Fibroblast of the conjunctiva (primary cell): ENCODE measurements at places on chromosomes 5 and 9.

- DNase-seq: no peak
Measured at GRCh38 chr5:104659497-104659896, 1096.9 kb upstream of the NUDT12 start.

DNA sequence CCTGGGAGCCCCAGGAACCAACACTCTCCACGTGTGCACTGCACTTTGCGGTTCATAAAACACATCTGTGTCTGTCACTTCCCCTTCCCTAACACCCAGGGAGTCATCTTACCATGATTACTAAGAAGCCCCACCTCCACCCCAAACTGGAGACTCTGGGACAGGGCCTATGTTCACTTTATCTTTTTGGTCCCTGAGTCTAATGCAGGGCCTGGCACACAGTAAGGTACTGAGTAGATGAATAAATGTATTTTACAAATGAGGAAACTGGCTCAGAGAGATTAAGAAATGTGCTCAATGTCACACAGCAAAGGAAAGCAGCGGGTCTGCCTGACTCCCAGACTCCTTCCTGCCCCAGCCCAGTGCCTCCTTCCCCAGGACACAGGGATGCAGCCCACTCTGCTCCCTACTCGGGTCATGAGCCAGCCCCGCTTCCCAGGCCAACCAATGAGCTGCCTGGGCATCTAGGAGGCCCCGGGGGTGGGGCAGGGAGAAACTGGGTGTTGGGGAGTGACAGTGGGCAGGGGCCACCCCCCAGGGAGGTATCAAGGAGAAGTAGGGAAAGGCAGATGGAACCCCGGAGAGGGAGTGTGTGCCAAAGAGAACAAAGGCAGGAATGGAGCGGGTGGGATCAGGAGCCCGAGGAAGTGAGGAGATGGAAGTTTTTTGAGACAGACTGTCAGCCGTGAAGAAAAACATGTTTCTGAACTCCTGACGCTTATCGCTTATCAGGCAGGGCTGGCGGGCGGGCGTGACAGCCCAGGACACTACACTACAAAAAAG lies 30.5 kb downstream of the SHB start:
- no peak for DNase-seq

- DNase-seq: no peak
Measured at GRCh38 chr5:68444048-68444447, 228.5 kb downstream of the PIK3R1 start.

DNA sequence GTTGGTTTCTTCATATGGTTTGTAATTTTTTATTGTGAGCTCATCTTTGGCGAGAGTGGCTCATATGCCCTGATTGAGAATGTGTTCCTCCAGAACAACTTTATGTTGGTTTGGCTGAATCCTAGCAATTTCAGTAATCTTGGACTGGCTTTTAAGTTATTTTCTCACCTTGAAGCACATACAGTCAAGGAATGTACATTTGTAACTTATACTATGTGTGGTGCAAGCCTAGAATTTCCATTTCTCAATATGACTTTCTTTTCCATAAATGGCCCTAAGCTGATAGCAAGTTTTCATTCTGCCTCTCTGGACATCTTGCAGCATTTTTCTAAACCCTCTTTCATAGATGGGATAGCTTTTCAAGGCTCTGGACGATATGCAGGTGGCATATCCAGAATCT lies 247.5 kb downstream of the DOCK8 start:
- no peak for DNase-seq

- no peak for DNase-seq
Measured at GRCh38 chr5:136031711-136032110, 2.9 kb downstream of the TGFBI start.

DNA sequence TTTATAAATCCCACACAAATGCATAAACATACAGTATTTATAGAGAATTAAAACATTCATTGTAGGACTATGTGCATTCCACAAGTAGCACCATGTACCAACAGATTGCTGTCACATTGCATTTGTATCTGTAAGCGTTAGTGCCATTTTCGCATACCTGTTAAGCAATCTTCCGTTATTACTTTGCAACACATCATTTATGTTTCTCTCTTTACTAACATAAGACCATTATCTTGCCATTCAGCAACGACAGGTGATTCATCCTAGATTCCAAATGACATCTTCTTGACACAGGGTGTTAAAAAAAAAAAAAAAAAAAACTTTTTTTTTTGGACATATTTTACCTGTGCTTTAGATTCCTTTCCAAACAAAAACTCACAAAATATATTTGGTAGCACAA lies 511.8 kb downstream of the ELAVL2 start:
- no peak for DNase-seq

DNA sequence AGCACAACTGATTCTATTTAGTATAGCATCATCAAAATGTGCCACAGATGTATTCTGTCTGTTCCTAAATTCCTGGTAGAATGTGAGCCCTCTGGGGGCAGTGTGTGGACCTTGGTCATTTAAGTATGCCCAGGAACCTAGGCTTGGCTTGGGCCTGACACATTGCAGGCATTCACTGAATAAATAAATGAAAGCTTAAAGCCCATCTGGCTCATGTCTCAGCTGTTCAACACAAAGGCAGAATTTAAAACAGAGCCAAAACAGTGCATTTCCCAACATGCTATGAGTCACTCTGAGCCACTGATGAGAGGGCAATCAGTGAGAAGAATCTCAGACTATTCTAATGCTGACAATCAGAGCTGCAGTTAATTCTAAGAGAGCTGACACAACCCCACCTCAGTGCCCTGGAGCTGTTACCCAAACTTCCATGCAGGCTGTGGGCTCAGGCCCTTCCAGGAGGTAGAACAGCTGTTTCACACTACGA lies 8.1 kb downstream of the FAM193B start:
- DNase-seq: peak; percentile 95

GRCh38 chr9:87642330-87643106 lies 83.4 kb upstream of the CTSL start:
- no peak for DNase-seq

DNA sequence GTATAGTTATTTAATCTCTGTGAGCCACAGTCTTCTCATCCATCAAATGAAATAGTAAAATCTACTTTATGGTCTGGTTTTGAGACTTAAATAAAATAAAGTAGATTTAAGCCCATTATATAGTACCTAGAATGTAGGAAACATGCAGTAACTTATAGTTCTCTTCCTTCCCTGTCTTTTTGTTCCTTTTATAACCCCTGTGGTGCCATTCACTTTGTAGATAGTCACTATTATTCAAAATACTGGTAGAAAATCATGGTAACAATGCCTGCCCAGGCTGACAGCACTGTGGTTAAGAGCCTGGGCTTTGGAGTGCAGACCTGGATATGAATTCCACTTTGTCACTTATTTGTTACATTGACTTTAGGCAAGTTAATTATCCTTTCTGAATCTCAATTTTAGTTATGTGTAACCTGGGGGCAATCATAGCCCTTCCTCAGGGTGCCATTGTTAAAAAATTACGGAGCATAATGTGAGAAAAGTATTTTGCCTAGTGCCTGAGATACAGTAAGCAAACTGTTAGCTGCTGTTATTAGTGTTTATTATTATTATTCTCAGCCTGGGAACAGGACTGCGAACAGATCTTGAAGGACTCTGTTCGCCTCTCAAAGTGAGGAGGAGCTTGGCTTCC lies 100.4 kb downstream of the RALGPS1 start:
- no peak for DNase-seq

DNA sequence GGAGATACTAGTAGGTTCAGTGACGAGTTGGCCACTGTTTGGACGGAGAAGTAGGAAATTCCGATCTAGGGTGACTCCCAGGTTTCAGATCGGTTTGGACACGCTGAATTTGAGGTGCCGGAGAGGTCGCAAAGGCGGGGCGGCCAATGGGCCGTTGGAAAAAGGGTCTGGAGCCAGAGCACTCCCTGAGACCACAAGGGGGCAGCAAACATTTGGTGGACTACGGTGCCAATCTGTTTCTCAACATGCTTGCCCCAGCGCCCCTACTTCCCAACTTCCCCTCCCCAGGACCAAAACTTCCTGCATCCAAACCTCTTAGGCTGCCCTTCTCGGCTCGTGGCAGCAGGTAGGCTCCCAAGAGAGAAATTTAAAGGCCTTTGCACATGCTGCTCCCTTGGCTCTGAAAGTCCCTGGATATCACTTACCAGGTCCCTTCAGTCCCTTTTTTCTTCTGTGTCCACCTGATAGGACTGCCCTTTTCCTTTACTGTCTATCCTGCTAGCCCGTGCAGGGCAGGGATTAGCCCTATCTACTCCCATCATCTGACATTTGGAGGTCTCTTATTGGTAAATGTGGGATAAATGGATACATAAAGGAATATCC lies 992 bp upstream of the RPP25L start:
- peak; percentile 69 for DNase-seq

DNA sequence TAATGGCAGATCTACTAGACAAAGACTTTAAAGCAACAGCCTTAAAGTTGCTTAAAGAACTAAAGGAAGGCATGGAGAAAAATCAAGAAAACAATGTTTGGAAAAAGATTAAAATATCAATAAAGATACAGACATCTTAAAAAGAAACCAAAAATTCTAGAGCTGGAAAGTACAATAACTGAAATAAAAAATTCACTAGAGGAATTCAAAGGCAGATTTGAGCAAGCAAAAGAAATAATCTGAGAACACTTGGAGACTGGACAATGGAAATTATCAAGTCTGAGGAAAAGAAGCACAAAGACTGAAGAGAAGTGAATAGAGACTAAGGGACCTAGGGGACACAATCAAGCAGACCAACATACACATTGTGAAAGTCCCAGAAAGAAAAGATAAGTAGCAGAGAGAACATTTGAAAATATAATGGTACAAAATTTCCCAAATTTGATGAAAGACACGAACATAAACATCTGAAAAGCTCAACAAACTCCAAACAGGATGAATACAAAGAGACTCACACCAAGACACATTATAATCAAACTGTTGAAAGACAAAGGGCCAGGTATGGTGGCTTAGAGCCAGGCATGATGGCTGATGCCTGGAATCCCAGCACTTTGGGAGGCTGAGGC lies 26.3 kb downstream of the SIL1 start:
- DNase-seq: no peak

DNA sequence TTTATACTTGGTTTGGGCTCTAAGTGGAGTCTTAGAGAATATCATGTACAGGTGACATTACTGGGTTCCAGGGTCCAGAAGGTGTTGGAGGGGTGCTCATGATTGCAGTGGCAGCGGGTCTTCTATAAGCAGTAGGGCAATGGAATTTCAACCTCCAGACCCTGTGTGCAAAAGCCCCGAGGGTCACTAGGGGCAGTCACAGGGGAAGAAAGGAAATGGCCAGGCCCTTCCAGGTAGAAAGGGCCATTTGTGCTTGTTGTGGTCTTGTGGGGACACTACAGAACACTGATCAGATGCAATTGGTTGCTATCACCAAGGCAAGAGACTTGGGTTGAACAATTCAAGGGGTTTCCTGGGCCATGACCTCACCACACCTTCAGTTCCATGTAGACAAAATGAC lies 283.4 kb downstream of the GADD45G start:
- no peak for DNase-seq

DNA sequence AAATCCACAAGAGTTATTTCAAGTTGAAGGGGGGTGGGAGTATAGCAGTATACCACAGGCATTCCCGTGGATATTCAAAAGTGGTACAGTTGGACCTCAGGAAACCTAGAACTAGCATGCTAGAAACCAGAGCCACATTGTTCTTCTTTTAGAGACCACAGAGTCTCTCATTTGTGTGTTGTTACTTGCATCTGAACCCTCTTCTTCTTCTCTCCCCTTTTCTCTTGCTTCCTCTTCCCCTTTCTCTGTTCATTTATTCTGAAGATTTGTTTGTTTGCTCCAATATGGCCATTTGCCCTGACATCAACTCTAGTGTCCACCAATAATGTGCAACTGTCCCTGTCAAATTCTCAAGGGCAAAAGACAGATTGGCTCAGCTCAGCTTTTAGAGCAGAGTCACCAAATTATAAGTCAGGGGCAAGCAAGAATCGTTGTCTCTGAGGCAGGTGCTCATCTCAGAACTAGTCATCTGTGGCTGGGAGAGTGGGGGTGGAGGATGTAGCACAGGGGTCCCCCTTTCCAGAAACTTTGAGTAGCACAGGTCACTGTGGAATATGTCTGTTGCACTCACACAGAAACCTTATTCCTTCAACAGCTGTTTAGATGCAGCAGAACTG lies 321.1 kb downstream of the ARRDC3 start:
- no peak for DNase-seq

DNA sequence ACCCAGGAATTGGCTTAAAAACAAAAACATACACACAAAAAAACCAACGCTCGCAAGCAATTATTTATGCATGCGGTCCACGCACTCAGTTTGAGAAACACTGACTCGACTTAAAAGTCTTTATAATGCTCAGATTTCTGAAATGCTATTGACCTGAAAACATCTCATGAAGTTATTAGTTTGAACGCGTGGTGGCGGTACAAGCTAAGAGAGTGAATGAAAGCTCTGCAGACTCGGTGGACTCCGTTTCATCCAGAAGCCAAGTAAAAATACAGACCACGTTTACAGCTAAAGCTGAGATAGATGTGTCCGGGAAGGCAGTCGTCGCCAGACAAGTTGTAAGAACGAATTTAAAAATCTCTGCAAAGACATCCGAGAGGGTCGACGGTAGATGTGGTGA lies at the start of gene PCDHB6:
PCDHB6 (plus strand) TSS at position 246 of the 400 bp plus-strand sequence. CDS start 201 bp downstream, outside the sequence.
- DNase-seq: no peak

DNA sequence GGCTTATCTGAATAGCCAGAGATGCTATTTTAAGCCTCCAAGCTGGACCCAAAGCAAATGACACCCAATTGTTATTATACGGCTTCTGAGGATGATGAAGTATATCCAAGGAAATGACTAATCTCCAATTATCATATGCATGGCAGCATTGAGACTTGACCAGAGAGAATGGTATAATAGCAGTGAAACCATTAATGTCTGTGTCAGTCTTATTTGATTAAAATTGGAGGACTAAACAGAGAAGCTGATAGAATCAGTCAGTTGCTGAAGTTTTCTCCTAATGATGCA lies 200.5 kb downstream of the EFNA5 start:
- DNase-seq: no peak

- DNase-seq: no peak
Measured at GRCh38 chr9:127680846-127681245, 25.9 kb upstream of the CFAP157 start.

- DNase-seq: no peak
Measured at GRCh38 chr9:123739387-123739786, 190.5 kb downstream of the DENND1A start.

GRCh38 chr9:81473708-81474107 lies 215.6 kb downstream of the TLE1 start:
- DNase-seq: no peak

DNA sequence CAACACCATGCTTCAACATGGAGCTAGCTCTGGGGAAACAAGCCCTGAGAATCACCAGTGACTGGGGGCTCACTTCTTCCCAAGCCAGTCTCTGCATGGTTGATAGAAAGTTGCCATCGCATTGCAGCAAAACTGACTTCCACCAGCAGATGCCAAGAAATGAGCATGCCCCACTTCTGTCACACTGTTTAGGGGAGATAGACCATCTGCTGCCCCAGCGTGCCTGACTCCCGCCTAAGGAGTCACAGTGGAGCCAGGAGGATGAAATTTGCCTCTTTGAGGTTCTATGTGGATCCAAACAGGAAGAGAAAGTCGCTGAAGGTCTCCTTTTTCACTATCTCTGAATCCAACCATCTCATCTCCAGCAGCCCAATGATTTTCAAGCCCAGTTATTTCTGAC lies 116.7 kb upstream of the SLIT3 start:
- no peak for DNase-seq
